ENCODE measurements at places on chromosomes 7 and 10.

DNA sequence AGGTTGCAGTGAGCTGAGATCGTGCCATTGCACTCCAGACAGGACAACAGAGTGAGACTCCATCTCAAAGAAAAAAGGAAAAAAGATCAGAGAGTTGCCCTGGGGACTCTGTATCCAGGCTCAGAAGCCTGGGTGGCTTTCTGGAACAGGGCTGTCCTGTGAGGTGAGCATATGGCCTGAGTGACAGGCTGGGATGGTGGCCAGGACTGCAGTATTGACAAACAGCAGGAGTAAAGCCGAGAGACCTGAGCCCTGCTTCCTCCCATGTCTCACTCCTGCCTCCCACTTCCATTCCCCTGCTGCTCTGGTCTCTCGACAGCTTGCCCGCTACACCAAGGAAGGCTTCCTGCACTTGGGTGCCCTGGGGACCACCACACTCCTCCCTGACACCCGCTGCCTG is 578.5 kb downstream of the GALNT17 start:
- DNase-seq: no peak

DNA sequence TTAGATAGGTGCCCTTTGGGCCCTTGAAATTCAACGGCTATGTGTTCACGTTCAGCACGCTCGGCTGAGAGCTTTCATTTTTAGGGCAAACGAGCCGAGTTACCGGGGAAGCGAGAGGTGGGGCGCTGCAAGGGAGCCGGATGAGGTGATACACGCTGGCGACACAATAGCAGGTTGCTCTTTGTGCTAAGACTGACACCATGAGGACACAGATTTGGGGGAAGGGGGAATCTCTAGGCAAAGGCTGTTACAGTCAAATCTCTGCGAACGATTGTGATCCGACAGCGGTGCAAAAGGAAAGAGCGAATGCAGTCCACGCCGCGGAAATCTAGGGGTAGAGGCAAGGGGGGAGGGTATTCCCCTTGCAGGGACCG is 667 bp downstream of the KLLN start:
- no peak for DNase-seq

GRCh38 chr7:69764147-69764546 is 165.9 kb downstream of the AUTS2 start:
- no peak for DNase-seq

DNA sequence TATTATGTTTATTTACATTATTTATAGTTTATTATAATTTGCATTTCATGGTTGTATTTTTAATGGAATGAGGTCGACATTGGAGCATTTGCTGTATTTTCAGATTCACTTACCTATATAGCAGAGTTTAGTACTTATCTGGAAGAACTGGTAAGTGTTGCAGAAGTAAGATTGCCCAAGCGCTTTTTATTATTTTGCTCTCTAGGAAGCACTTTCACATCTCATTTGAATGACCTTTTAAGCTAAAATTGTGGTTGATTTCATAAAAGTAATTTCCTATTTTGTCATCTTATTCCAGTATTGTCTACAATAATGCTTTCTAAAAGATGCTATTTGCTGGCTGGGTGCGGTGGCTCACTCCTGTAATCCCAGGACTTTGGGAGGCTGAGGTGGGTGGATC is 28.6 kb downstream of the SEC61A2 start:
- DNase-seq: no peak

GRCh38 chr10:132169766-132170560 is 16.8 kb upstream of the DPYSL4 start:
- no peak for DNase-seq

GRCh38 chr10:127115100-127115499 is 81.3 kb downstream of the INSYN2A start:
- DNase-seq: no peak

DNA sequence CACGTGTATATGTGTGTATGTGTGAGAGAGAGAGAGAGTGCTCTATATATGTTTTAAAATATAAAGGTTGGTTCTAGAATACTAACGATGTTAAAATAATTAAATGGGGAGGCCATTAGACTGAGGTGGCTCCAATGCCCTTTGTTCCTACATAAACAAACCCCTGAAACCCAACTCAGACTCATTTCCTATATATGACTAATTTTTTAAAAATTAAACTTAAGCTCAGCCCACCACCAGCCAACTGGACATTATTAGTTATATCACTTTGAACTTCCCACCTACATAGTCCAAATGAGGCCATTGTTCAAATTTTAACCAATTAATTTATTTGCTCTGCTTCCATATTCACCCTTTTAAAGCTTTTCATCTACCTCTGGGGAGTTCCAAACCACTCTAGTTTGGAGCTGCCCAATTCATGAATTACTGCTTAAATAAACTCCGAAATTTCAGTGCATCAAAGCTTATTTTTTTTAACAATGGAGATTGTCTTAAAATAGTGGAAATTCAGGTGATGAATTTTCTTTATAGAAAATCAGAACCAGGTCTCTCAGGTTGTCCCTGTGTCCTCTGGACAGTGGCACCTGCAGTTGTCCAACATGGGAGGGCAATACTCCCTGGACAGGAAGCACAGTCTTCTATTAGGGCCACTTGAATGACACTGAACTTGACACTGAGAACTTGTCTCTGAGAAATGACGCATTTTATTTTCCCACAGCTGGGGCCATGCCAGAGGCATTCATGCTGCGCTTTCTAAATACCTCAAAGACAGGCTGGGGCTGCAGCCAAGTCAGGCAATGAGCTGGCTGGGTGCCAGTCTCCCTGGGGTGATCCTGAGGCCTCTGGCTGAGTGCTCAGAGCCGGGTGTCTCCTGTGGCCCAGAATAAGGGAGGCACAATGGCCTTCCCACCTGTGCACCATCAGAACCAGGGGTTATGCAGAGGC is 109.5 kb upstream of the TMEM72 start:
- DNase-seq: no peak
